ENCODE measurements at places on chromosomes 11 and 22. TPM values are rescaled to one million over a fixed set of nuclear protein-coding genes. Genes with fewer than 3 reads are reported as not detected.

- peak; percentile 11 for DNase-seq
Measured at GRCh38 chr11:120830085-120830620, 193.7 kb upstream of the TBCEL start.

The MRGPRX3 gene
- polyA plus RNA-seq, result not detected

DNA sequence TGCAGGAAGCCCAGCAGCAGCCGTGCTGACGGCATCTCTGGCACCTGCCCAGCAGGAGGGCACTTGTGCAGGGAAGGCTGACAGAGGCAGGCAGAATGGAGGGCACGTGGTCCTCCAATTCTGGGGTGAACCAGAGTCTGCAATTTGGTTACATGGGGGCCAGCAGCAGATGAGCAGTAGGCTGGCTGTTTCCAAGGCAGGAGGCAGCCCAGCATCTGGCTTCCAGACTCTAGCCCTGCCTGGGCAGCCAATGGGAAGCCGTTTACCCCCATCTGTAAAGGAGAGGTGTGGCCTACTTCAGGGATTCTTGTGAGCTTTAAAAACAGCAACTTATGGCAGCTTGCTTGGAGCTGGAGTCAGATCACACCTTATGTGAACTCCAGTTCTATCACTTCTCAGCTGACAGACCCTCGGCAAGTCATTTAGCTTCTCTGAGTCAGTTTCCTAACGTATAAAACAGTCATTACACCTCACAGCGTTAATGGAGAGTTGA lies 27.9 kb upstream of the RASL10A start:
- no peak for DNase-seq

The OR51T1 gene
- not detected for polyA plus RNA-seq

- peak; percentile 84 for DNase-seq
Measured at GRCh38 chr22:36470162-36470993, 11.1 kb downstream of the TXN2 start.

All from hindlimb muscle (tissue), 1 donor.